Activated CD8-positive, alpha-beta memory T cell treated with anti-CD3 and anti-CD28 coated beads for 1 hour (primary cell): ENCODE measurements at places on chromosomes 7 and 10.

DNA sequence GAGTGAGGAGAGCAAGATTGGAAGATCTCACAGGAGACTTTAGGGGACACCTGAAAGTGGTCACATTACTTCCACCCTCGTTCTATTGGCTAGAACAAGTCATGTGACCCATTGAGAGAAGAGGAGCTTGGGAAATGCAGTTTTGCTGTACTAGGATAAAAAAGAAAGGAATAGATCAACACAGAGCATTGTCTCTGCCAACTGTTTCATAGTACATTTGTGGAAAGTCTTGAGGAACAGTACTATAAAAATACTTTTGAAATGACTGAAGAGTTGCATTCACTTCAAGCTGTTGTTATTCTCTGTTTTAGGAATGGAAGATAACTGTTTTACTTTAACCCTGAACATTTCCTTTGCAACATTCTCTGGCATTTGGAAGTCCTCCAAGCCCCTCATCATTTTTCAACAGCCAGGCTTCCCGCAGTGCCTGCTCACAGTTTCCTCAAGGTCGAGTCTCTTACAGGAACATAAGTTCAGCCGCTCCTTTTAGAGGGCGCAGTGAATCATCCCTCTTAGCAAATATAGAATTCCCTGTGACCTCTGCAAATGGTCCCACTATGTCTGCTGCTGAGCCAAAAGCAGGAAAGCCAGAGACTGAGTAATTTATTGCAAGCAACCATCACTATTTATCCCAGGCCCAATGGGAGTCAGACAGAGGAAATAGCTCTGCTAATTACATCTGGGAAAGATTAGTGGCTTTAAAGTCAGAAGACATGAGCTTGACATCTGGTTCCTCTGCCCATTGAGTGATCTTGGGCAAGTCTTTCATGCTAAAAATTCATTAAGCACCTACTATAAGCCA is 40.7 kb downstream of the MRPL32 start:
- no peak for DNase-seq

DNA sequence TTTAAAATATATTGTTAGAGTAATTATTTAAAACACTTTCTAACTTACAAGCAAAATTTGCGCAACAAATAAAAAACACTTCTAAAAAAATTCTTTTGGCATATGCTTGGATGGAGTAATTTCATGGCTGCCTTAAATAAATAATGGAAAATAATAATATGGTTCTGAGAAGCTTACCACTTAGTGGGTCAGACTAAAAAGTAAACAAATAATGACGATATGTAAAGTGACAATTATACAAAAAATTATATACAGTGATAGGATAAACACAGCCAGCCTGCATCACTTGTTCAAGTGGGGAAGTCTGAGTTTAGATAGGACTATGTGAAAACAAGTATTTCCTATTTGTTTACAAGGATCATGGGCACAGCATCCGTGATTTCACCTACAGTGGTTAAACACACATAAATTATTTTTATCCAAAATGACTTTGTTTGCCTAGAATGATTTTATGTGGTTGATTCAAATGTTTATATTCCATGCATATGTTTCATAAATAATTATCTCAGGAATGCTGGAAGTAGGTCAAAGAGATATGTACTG is 141.7 kb upstream of the SEMA3D start:
- DNase-seq = no peak

DNA sequence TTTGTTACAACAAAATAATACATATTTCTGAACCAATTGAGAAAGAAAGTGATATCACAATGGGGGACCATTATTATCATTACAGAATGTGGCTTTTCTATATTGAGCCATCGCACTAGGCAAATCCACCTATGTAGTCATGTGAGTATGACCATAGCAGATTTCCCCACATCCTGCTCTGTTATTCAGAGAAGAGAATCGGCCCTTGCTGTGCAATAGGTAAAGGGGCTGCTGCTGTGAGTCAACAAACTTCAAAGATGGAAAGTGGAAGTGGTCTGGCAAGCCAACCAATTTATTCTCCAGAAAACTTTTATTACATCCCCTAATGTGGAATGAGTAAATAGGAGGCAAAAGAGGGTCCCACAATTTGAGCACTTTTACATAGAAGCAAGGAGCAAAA is 573.4 kb downstream of the ETV1 start:
- no peak for DNase-seq

- DNase-seq = no peak
Measured at GRCh38 chr7:10579561-10579960, 394.1 kb upstream of the PHF14 start.

GRCh38 chr10:95237376-95238170 is 43.5 kb downstream of the ACSM6 start:
- DNase-seq = no peak

DNA sequence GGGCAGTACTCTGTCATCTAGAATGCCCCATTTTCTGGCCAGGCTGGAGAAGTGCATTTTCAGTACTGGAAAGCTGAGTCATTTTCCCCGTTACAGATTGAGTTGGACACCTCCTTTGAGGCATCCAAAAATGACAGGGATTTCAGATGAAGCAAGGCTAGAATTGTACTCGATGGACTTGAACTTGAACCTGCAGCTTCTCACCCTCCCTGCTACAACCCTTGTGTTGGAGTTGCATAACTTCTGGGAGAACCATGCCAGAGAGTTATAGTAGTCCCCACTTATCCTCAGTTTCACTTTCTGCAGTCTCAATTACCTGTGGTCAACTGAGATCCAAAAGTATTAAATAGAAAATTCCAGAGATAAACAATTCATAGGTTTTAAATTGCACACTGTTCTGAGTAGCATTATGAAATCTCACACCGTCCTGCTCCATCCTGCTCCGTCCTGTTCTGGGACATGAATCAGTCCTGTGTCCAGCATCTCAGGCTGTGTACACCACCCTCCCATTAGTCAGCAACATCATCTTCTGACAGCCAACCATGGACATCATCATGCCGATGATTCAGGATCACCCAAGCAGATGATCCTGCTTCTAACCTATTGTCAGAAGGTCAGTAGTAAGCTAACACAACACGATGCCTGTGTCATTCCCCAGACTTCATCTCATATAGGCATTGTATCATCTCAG is 363.7 kb downstream of the DPP6 start:
- no peak for DNase-seq

- DNase-seq = no peak
Measured at GRCh38 chr10:119306986-119307392, 99.6 kb downstream of the GRK5 start.

DNA sequence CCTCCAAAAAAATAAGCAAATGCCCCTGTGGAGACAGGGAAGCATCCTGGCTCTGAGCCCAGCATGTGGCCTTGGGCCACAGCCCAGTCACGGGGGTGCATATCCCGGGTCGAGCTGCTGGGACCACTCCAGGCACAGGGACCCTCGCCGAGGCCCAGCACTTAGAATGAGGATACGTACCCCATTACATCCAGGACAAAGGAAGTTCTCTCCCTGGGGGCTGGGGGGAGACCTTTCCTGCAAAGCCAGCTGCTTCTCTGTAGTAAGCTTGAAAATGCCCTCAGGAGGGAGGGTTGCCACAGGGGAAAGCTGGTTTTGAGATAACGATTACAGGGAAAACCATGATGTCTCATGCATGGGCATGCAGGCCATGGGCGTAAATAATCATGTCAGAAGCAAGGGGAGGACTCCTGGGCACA is 75.5 kb downstream of the HIPK2 start:
- DNase-seq = no peak

- no peak for DNase-seq
Measured at GRCh38 chr10:84172467-84173356, 889 bp upstream of the GPR15LG start.

GRCh38 chr7:53022893-53023292 is 12.5 kb upstream of the POM121L12 start:
- no peak for DNase-seq

GRCh38 chr7:106463851-106464611 is 179.2 kb upstream of the NAMPT start:
- DNase-seq = no peak

DNA sequence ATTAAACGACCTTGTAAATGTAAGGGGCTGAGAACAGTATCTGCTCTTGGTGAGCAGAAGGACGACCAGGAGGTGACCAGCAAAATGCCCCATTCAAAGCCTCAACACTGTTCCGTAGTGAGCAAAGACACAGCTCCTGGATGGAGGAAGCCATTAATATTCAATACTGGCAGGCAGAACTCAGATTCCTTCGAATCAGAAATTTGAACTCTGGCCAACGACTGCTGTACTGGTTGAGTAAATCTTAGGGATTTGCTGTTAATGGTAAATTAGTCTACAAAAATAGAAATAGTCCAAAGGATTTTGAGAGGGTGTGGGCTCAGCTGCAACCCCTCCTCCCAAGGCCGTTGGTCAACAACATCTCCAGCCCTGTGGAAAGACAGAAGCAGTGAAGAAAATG is 130.5 kb upstream of the PFKP start:
- DNase-seq = no peak

DNA sequence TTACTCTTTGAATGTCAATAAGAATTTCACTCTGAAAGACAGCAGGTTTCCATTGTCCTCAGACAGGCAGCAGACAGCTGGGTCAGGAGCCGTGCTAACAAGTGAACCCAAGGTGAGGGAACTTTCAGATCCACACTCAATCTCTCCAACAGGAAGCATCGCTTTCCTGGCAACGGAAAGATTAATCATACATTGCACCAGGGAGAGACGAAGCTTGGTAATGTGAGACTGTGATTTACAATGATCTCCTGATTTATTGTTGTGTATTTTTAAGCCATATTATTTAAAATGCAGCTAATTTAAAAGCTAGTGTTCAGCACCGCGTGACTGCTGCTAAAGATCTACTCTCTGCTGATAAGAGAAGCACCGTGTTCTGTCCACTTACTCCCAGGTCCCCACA is 17.5 kb upstream of the NOM1 start:
- no peak for DNase-seq

DNA sequence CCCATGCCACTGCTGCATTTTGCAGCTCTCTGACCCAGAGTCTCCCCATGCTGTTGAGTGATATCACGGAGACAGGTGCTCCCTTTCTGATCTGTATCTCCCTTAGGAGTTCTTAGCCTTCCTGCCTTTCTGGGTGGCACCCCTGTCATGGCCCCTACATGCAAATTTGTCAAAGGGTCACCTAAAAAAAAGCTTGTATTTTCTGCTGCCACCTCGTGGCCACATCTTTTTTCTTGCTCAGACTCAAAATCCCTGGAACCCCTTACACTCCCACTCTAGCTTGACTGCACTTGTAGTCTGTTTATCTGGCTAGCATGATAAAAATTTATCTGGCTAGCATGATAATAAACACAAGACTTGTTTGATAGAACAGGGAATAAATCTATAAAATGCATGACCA is 809.1 kb downstream of the SORCS1 start:
- DNase-seq = no peak

DNA sequence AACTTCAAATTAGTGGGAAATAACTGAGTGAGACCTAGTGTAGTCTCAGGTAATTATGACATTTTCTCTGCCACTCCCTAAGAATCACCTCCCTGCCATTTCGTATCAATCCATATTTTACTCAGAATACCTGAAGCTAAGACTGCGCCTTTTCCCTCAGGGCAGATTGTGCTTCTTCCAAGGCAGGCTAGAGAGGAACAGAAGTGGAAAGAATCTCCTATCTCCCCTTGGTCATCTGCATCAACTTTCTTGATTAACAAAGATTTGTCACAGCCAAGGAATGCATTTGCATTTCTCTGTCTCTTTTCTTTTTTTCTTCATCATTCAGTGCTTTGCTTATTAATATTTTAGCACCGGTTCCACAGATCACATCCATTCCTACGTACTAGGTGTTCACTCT is 119.1 kb downstream of the PTPRZ1 start:
- no peak for DNase-seq

- no peak for DNase-seq
Measured at GRCh38 chr7:129784437-129784782, 168.3 kb downstream of the UBE2H start.
